ENCODE measurements at places on chromosomes 12 and 14.

DNA sequence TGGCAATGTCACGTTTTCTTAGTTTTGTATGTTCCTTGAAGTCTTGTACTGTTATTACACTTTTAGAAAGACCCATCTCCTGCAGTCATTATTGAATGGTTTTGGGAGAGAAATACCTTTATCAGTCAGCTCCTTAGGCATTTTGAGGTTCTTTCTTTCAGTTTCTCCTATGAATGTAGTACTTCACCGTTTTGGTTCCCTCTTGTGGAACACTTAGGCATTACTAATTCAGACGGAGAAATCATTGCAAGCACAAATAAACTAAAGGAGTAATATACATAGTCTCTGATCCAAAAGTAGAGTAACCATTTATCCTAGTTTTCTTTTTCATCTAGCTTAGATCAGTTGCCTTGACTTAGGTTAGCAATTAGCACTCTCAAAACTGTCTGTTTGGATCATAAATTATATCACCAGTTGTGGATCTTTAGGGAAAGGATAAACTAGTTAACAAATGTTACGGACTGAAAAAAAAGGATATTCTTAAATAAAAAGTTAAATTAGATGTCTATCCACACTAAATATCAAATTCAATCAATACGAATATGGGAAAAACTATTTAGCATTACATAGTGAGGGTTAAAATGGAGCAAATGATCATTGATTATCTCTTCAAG, 1538.3 kb upstream of the SEL1L start:
- DNase-seq = no peak

GRCh38 chr14:77122526-77123125, 19.0 kb downstream of the ZDHHC22 start:
- DNase-seq = no peak

DNA sequence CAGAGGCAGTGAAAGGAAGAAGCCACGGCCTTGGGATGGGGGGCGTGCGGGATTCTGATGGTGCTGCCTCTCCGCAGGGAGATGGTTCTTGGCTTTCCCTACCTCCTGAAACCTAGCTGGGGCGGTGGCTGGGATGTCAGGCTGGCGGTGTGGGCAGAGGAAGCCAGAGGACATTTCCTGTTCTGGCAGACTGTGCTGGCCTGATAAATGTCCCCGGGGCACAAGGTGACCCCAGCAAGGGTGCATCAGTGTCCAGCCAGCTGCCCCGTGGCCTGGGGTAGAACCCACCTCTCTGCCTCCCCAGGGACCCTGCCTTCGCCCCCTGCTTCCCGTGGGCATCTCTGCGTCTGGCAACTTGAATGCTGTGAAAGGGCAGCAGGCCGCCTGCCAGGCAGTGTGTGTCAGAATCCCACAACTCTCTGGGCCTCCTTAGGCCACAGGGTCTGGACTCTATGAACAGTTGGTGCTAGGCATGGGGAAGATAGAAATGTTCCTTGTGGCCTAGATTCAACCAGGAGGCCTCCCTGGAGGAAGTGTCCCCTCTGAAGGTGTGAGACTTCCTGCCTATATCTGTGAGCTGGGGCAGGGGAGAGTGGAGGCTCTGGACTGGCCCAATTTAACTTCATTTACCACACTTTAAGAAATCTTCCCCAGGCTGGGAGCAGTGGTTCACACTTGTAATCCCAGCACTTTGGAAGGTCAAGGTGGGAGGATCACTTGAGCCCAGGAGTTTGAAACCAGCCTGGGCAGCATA, 4.9 kb downstream of the SH2B3 start:
- DNase-seq = no peak

- DNase-seq = peak; percentile 20
These were observed 1.9 kb downstream of the GAPDH start for GRCh38 chr12:6535960-6536847.

DNA sequence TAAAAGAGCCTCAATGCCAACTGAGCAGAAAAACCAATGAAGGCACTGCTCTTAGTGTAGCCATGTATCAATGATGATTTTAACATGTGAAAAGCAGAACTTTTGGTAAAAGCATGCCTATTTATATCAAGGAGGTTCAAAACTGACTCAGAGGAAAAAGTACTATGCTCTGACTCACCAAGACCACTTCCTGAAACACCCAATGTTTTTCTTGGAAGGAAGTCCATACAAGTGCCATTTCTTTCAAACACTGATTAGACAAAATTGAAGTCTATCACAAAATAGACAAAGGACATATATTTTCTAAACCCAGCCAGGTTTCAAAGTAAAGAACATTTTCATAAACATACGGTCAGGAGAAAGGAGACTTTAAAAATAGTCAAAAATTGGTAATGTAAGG, 88.6 kb downstream of the EPS8 start:
- DNase-seq = no peak

GRCh38 chr14:80135305-80136088, 75.8 kb downstream of the DIO2 start:
- DNase-seq = no peak

DNA sequence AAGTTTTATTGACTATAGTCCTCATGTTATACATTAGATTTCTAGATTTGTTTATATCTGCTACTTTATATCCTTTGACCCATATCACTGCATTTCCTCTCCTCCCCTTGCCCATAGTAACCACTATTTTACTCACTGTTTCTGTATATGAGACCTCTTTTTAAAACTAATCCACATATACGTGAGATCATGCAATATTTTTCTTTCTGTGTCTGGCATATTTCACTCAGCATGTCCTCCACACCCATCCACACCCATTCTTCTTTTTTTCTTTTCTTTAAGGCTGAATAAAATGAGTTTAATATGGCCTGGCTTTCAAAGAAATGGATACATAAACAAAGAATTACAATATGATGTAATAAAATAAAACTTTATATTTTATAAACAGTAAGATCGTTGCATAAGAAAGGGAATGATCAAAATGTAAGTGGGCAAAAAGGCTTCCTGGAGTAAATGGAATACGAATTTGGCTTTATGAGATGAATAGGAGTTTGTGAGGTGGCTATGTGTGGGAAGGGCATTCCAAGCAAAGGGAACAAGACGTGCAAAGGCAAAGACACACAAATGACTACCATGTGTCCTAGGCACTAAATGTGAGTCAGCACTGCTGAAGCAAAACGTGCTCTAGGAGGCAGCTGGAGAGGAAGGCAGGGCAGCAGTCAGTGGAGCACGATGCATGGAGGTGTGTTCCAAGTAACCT, 53.2 kb upstream of the HIF1A start:
- no peak for DNase-seq

DNA sequence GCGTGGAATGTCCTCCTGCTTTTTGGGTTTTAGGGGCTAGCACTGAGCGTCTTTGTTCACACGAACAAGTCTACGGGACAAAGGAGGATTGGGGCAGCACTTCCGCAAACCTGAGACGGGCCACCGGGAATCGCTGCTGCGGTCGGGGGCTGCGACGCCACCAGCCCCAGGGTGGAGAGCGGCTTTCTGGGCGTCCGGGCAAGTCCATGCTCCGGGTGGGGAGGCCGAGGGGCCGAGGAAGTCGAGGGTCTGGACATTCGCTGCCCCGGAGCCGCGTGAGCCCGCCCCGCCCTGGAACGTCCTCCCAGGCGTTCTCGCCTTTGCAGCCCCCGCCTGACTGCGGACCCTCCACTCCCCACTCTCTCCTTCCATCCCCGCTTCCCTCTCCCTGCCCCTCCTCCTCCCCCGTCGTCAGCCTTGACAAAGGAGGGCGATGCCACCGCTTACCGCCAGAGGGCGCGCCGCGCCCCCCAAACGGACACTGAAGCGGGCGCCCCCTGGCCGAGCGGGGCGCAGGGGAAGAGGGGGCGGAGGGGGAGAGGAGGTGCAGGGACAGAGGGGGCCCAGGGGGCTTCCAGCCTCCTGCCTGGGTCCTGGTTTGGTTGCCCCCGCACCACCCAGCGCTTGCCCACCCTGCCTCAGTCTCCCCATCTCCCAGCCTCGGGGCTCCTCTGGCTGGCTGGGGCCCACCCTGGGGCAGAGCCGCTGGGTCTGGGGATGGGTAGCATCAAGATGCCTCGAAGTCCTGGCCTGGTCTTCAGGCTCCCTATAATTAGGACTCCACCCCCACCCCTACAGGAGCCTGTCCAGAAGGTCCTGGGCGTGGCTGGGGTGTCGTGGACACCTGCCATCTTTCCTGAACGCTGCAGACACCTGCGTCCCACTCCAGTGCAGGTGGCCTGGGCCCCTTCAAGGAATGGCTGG, 39.1 kb upstream of the INF2 start:
- peak; percentile 48 for DNase-seq

- DNase-seq = no peak
These were observed 602.1 kb upstream of the TMEM132C start for GRCh38 chr12:127664901-127665300.

DNA sequence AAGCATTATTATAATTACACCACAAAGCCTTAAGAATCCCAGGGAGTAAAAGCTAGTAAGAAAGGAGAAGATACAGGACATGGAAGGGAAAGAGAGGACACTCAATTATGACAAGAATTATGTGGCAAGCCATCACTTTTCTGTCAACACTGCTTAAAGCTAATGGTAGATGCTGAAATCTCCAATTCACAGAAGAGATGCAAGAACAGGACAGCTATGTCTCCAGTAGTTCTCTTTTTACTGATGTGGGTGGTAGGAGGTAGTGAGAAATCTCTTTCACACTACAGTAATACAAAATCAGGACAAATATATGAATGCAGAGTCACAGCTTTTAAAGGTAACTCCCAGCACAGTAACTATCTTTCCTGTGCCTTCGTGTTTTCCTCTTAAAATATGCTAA, 29.2 kb downstream of the CHD8 start:
- no peak for DNase-seq

DNA sequence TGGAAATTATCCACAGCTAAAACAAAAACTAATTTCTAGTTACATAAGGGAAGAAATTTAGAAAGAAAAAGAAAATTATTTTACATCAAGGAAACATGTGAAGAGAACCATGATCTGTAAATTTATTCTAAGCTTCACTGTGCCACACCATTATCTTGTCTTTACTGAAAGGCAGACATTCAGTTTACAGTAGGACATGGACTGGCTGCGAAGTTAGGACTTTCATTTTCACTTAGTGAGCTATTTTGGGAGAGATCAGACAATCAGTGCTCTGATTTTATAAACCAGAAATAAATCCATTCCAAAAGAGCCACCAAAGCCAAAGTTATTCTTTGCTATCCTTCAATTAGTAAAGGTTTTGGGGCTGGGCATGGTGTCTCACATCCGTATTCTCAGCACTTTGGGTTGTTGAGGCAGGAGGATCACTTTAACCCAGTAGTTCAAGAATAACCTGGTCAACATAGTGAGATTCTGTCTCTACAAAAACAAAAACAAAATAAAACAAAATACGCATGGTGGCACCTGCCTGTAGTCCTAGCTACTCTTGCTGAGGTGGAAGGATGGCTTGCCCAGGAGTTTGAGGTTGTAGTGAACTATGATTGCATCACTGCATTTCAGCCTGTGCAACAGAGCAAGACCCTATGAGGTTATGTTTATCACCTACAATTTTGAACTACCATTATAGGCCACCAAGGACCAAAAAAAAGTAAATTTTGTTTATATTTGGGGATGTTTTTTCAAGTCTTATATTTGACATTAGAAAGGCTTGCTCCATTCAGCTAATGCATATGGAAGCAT, 1084.8 kb upstream of the ATXN7L3B start:
- no peak for DNase-seq

DNA sequence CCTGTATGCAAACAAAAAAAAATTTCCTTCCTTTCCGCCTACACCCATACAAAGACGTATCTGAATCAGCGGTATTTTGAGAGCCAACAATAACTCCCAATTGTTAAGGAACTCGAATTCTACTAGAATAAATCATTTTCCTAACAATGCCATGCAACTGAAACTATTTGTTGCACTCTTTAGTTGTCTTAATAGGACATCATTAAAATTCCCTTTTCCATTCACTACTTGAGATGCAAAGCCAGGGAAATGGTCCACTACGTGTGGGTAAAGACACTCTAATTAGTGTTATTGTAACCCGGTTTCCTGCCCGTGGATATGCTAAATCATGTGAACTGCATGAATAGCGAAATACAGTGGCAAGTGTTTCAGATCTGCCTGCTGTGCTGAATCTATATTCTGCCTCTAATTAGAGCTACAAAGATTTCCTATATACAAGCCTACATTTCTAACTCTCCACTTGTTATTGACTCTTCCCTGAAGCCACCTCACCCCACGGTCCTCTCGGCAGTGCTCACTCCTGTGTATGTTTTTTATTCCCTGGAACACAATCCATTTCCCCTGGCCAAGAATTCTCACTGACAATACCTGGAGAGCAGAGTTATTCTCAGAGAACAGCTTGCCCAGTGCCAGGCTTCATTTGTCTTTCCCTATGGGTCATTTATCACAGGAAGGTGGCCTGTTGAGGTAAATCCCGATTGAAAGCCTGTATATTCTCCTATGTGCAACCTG, 168.3 kb downstream of the PAWR start:
- DNase-seq = no peak

- DNase-seq = peak; percentile 74
These were observed at the start of gene NUDT14 for GRCh38 chr14:105180592-105181548. Gene NUDT14 (minus strand): TSS chr14:105181312. CDS start chr14:105181209, 103 bp downstream.

GRCh38 chr14:21825149-21825743, 151.6 kb upstream of the OR4E1 start:
- DNase-seq = no peak

- no peak for DNase-seq
These were observed 73.9 kb upstream of the KRR1 start for GRCh38 chr12:75585330-75585729.

DNA sequence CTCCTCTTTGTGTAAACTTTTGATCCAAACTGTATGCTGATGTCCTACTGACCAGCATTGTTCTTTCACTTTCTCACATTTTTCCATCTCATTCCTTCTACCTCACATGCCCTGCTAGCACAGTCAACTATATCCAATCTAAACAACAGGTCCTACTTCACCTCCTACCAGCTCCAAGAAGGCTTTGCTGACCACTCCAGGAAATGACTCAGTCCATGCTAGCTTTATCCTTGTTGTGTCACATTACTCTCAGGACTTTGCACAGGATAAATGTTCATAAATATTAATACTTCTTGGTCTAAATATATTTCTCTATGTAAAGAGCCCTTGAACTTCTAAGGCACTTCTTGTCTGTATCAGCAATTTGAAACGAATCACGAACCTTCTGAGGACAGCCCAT, 64.9 kb upstream of the PCED1B start:
- no peak for DNase-seq

GRCh38 chr14:30874120-30874998, at the start of gene COCH:
Gene COCH (plus strand): TSS chr14:30874559. CDS start chr14:30874939, 380 bp downstream.
- DNase-seq = peak; percentile 17

DNA sequence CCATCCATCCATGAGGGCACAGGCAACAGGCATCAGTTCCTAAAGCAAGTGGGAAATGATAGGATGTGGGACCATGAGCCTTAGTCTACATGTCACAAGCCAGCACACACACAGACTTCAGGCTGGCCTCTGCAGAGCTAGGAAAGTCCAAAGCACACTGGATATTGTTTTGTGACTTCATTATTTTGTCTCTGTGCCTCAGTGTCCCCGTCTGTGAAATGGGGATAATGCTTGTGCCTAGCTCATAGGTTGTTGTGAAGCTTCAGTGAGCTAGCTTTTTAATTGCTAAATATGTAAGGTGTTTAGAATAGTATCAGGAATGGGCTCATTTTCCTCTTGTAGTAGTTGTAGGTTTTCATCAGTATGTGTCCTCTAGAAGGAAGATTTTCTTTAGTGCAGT, 27.0 kb upstream of the PLEK2 start:
- no peak for DNase-seq

GRCh38 chr12:66132408-66132807, 1.9 kb upstream of the LLPH start:
- no peak for DNase-seq

- DNase-seq = peak; percentile 79
These were observed at the start of gene IL23A for GRCh38 chr12:56338308-56339157. Gene IL23A (plus strand): TSS chr12:56338884. CDS start chr12:56339045, 161 bp downstream.
